ENCODE measurements at places on chromosomes 2 and 18.

GRCh38 chr2:228446734-228447133 lies 265.2 kb upstream of the SPHKAP start:
- DNase-seq, result no peak

DNA sequence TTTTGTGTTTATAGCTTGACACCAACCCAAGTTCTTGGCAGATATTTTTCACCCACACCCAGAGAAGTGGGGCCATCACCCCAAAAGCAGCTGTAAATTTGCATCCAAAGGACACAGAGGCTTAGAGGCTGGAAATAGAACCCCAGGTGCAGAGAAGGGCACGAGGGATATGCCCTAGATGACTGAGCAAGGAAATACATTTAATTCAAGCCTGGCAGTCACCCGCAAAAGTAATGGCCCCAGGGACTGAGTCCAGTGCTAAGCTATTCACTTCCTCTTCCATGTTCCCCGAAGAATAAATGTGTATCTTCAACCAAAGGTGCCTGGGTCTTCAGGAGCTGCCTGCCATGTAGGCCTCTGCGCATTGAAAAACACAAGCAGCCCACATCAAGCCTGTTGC lies 14.0 kb upstream of the REG3G start:
- DNase-seq, result no peak

GRCh38 chr2:17976871-17977746 lies 98.6 kb downstream of the KCNS3 start:
- no peak for DNase-seq

- no peak for DNase-seq
These were observed 2.0 kb upstream of the AQP4 start for GRCh38 chr18:26867471-26867870.

DNA sequence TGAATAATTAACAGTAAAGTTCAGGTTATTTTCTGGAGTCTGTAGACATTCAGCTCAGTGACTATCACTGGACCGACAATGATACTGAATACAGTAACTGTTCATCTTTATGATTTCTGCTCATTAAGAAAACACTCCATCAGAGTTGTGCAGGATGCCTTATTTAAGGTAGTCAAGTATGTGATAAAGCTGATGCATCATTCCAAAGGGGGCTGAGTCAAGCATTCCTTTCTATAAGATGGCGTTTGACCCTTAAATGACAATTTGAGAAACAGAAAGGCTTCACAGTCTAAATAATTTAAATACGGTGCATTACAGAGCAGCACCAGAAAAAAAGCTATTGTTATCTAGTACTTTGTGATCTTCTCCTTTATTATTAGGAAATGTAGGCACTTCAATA lies 131.1 kb downstream of the CDH2 start:
- DNase-seq, result no peak

Data from GM10248 (cell line).